Activated CD4-positive, alpha-beta T cell treated with anti-CD3 and anti-CD28 coated beads, Interleukin-2, amount 50 U/mL, for 1 hour (primary cell): ENCODE measurements at places on chromosomes 5 and 9.

DNA sequence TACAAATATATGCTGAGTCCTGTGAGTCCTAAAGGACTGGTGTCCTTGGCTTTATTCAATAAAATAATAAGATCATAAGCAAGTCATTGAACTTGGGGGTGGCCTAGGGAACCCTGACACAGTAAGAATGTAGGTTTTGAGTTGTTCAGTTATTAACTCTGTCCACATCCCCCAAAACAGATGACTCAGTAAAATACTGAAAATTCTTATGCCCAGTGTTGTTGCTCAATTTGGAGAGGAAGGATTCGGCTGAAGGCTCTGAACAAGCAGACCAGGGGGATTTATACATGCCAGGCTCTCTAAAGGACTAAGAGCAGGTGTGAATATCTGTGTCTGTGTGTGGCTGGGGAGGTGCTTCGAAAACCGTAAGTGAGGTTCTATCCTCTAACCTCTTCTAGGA lies 173.7 kb downstream of the RMI1 start:
- DNase-seq: no peak

DNA sequence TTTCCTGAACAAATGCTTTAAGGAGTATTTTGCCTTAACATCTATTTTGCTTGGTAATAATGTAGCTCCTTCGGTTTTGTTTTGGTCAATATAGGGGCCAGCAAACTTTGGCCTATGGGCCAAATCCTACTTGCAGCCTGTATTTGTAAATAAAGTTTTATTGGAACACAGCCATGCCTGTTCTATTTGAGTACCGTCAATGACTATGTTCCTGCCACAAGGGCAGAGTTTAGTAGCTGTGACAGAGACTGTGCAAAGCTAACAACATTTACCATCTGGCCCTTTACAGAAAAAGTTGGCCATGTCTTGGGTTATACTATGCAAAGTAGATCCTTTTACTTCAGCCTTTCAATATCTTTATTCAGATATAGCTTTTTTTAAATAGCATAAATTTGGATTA lies 113.4 kb downstream of the NR3C1 start:
- DNase-seq: no peak

DNA sequence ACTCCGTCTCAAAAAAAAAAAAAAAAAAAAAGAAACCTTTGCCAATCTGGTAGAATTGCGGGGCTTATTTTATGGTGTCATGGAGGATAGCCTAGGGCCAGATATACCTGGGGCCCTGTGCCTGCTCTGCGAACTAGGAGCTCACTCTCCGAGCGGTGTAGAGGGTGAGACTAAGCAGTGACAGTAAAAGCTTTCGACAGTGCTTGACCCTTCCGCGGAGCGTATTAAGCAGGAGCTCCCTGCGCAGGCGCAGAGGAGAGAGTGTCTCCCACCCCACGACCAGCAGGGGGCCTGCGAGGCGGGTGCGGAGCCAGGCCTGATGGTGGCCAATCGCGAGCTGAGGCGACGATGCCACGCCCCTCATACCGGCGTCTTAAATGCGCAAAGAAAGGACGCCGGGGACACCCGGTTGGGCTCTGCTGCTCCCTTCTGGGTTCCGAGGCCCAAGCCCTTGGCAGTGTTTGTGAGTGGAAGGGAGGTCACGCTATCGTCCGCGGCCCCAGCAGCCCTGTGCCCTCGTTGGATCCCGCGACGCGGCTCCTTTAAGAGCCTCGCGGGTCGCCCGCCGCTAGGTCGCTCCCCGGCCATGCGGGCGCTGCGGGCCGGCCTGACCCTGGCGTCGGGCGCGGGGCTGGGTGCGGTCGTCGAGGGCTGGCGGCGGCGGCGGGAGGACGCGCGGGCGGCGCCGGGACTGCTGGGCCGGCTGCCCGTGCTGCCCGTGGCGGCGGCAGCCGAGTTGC lies at the start of gene ENDOG:
Gene ENDOG, plus strand, starts transcription at position 402 of the 740 bp plus-strand sequence. Its CDS starts 185 bp downstream, at position 587.
- peak; percentile 96 for DNase-seq

GRCh38 chr5:56301069-56301468 lies 67.9 kb upstream of the ANKRD55 start:
- no peak for DNase-seq

DNA sequence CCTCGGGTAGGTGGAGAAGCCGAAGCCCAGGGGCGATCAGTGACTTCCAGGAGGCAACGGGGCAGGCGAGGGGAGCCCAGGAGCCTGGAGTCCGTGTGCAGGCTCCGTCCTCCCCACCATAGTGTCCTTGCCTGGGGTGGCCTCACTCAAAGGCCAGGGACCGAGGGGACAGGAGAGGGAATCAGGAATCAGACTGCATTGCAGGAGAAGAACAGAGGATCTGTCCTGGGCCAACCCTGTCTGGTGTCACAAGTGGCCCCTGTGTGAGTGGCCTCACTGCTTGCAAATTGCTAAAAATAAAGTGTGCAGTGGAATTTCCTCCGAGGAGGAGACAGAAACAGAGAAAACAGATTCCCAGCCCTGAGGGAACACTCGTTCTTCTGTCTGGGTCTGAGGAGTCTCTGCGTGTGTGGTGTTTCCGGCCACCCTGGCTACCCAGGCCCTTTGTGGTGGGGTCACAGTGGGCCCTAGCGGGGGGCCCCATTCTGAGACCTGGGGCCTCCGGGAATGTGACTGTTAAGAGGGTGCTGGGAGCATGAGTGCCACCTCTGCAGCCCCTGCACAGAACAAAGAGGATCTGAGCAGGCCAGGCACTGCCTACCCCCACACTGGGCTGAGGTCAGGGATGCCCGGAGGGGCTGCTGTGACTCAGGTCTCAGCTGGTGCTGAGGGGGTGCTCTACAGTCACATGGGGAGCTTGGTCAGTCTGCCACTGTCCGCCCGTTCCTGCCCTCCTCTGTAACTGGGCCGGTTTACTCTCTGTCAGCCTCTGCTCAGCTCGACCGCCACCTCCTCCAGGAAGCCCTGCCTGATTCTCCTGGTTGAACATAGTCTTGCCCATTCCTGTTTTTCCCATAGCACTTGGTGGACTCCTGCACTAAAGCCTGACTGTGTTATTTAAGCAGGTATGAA lies 7.4 kb downstream of the TRAF1 start:
- DNase-seq: no peak

GRCh38 chr9:69683927-69684326 lies 11.8 kb upstream of the APBA1 start:
- DNase-seq: no peak

GRCh38 chr5:59830536-59831200 lies 62.9 kb downstream of the PDE4D start:
- no peak for DNase-seq

DNA sequence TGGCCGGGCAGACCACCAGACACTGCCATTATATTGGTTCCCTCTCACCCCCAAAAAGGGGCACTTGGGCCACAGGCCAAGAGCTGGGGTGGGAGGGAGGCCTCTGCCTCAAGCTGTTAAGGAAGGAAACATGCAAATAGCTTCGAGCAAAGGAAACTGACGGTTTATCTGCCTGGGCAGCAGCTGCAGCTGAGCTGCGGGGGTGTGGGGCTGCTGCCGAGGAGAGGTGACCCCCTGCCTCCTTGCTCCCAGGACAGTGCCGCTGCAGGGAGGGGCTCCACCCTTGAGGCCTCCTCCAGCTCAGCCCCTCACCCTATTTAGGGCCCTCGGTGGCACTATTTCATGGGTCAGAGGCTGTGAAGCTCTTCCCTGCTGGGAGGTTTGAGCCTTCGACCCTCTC lies 789 bp downstream of the DOK3 start:
- no peak for DNase-seq

- no peak for DNase-seq
Observed at GRCh38 chr5:90612919-90613318, 54.3 kb downstream of the ADGRV1 start.

- DNase-seq: no peak
Observed at GRCh38 chr5:2759091-2759490, 7.6 kb upstream of the IRX2 start.

DNA sequence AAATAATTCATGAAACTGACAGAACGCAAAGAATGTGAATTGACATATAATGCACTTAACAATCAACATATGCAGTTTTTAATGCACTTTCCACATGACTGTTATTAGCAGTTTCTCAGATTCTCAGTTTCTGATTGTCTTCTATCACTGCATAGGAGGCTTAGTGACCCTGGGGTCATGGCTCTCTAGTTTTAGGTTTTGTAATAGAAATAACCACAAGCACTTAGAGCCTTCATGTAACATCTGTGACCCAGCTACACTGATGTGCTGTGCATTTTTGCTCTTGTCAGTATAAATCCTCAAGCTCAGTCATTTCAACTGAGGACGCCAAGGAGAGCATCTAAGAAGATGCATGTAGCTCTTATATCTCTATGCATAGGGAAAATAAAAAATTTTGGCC lies 163.1 kb upstream of the IZUMO3 start:
- no peak for DNase-seq

GRCh38 chr5:172426086-172426485 lies 28.2 kb downstream of the SH3PXD2B start:
- no peak for DNase-seq

GRCh38 chr5:154442801-154443200 lies 3.0 kb upstream of the SAP30L start:
- no peak for DNase-seq

- no peak for DNase-seq
Observed at GRCh38 chr9:38359297-38359653, 33.2 kb upstream of the ALDH1B1 start.

DNA sequence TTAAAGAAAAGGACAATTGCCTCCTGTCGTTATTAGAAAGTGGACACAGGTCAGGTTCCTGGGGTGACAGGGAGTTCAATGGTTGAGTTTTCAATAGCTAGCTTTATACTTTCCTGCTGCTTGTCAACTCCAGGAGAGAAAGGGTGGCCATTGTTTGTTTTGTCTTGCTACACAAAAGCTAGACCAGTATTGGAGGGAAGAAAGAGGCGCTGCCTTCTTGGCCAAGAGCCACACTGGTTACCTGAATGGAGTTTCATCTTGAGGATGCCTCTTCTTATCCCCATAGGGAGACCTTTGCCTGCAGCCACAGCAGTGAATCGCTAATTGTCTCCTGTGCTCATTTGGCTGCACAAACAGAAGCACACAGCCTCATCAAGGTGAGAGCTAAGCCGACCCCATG lies 279.4 kb upstream of the GRIA1 start:
- DNase-seq: no peak

DNA sequence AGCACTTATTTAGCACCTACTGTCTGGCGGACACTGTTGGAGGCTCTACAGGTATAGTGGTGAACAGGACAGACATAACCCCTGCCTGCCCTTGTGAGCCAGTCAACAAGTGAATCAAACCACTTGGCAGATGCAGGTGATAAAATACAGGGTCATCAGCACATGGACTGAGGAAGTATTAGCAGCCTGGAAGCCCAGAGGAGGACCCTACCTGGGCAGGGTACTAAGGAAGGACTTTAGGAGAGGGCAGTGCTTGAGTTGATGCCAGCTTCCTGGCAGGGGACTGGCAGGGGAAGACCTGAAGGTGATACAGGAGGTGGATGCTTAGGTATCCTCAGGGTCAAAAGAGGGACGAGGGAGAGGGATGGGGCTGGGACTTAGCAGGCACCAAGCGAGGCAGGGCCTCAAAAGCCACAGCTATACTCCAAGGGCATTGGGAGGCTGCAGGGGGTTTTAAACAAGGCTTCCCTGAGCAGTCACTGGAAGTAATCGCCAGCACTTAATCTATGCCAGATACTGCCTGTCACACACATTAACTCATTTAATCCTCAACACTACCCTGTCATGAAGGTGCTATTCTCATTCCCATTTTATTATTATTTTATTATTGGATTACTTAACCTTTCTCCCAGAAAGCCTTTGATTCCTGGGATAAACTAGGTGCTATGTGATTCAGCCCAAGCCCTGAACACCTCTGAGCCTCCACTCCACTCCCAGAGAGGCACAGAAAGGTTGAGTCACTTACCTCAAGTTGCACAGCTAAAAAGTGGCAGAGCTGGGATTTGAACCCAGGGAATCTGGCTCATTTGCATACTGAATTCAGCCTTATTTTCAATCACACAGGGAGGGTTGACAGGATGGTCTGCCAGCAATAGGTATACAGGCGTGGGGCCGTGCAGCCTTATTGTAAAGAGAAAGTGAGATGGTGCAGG lies 63.8 kb upstream of the ORM1 start:
- DNase-seq: no peak

GRCh38 chr5:90000351-90000750 lies 409.2 kb downstream of the CETN3 start:
- DNase-seq: no peak

DNA sequence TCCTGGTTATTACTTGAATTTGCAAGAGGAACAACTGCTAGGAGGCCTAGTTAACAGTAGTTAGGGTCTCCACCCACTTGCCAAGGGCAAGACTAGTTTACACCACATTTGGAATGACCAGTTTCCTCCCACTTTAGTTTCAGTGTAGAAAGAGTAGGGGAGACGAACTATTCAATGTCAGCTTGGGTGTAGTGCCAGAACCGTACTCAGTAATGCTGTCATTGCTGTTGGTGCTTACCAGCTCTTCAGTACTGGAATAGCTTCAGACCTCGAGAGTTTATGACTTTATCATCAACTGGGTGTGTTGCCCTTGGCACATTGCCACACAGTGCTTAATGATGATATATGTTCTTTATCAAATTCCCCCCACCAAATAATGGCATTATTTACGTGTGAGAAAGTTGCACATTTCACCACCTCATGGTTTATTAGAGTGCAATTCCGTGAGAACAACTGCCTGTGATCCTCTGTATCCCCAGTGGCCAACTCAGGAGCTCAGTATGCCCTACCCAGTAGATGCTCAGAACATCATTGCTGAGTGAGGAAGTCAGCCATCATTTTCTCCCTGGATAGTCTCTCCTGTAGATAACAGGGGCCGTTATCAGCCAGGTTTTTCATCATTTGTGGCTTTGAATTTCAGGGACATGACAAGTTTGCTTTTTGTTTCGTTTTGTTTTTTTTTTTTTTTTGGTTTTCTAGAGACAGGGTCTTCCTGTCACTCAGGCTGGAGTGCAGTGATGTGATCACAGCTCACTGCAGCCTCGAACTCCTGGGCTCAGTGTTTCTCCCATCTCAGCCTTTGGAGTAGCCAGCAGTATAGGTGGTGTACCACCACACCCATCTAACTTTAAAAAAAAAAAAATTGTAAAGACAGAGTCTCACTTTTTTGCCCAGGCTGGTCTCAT lies 67.3 kb downstream of the DOCK8 start:
- DNase-seq: peak; percentile 25

DNA sequence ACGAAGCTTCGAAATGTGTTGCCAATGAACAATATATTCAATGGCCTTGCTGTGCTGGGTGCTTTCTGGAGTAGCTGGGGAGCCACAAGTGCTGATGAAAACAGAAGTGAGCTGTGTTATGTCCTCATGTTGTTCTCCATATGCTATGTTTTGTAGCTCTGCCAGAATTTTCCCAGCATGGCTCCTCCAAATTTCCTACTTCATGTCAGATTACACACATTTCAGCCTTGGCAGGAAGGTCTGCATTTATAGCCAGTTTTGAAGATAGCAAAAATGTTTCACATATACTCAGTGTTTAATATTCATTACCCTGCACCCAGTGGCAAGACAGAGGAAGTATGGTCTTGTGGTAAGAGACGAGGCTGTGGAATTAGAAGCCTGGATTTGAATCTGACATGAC lies 22.6 kb upstream of the NMUR2 start:
- no peak for DNase-seq

- no peak for DNase-seq
Observed at GRCh38 chr5:83102364-83102980, 25.1 kb downstream of the XRCC4 start.

DNA sequence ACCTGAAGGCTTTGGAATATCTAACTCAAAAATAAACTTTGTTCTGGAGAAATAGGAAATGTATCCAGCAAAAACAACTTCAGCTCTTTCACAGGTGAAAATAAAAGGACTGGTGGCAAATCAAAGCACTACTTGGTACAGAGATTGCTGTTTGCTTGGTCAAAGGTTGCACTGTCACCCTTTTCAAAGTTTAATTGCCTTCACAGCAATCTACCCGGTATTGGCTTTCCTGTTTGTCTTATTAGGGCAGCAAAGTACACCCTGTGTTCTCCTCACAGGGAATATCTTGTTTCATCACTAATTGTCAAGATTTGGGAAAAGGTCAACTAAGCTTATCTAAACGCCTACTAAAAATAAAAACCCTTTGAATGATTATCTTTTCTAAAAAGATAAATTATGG lies 214.1 kb upstream of the ADCY2 start:
- no peak for DNase-seq
